NCI-H460 (cell line): ENCODE measurements at places on chromosomes 6 and 20.
A peak's percentile ranks its signal among the peaks of the same experiment; 100 is the strongest.

GRCh38 chr6:52975580-52975979 lies 19.5 kb downstream of the GSTA4 start:
- no peak for DNase-seq

GRCh38 chr6:46963039-46963438 lies 41.3 kb upstream of the ADGRF5 start:
- no peak for DNase-seq

GRCh38 chr6:152136449-152136825 lies 329.0 kb downstream of the ESR1 start:
- no peak for DNase-seq

DNA sequence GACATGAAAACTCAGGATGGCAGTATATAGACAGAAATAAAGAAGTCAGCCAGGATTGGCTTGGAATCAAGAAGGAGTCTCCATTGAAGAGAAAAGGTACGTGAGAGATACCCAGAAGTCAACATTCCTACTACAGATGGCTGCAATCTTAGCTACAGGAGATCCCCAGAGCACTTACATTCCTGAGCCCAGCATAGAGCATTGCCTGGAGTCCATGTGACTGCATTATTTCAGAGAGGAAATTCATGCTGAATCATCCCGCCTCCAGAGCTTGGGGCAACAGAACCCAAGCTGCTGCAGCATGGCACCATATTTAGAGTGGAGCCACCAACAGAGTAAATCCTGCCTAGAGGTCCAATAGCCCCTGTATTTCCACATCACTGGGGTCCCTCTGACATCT lies 125.0 kb upstream of the GRIK2 start:
- DNase-seq, result no peak

- DNase-seq, result no peak
Measured at GRCh38 chr6:169866140-169866534, 114.7 kb downstream of the ERMARD start.

- peak; percentile 35 for DNase-seq
Measured at GRCh38 chr6:144149894-144150709, at the start of gene STX11. TSS of gene STX11 (plus strand) at chr6:144150517. CDS start at chr6:144186628, 36,111 bp downstream.

DNA sequence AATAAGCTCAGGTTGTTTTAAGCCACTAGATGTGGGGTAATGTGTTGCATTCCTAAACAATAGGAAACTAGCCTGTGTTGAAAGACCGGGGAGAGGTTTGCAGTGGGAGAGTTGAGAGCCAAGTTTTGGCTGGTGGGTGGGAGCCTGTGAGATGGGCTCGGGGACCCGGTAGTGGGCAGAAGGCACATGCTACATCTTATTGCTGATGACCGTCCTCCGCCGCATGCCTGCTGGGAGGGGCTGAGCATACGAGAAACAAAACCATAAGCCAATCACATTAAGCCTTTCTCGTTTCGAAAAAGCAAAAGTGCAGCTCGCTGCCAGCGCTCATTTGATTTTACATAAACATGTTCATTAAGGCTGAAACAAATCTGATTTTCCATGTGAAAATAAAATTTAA lies 57.4 kb upstream of the MPC1 start:
- DNase-seq, result no peak

DNA sequence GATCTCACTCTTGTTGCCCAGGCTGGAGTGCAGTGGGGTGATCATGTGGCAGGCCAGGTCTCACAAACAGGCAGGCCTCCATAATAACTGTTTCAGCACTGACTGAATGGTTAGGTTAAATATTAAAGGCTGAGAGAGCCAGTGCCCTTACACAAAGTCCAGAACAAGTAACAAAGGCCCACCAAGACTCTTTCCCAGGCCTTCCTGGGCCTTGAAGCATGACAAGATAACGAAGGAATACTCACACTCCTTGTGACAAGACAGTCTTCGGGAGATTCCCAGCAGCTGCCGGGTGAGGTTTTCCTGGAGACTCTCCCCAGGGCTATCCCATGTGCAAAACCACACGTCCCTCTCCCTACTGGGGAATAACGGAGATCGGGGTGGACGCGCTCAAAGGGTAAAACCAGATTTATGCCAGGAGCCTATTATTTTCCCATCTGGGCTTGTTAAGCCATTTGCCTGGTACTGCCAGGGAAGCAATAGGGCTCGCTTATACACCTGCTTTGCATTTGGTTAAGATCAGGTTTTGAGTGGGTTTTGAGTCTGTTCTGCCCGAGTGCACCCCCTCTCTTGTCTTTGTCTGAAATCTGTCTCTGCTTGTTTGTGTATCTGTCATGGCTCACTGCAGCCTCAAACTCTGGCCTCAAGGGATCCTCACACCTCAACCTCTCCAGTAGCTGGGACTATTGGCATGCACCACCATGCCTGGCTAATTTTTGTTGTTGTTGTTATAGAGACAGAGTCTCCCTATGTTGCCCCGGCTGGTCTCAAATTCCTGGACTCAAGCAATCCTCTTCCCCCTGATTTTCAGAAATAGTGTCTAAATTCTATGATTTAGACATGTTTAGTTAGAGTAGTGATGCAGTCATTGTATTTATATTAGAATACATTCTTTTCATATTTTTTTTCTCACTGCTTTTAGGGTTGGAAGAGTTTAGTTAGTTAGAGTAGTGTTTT lies 1.4 kb upstream of the ENPP3 start:
- DNase-seq, result no peak

- no peak for DNase-seq
Measured at GRCh38 chr6:20211941-20212391, 303 bp downstream of the MBOAT1 start.

- DNase-seq, result no peak
Measured at GRCh38 chr20:20759132-20759531, 46.7 kb upstream of the RALGAPA2 start.

DNA sequence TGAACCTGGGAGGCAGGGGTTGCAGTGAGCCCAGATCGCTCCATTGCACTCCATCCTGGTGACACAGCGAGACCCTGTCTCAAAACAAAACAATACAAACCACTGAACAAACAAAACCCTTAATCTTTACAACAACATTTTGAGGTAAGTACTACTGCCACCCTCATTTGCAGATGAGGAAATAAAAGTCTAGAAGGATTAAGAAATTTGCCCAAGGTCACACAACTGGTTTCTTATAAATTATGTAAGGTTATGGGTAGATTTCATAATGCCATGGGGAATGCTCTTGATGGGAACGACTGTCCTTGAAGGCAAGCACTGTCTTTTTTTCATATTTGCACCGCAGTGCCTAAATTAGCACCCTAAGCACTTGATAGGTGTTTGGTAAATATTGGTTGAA lies 13.8 kb upstream of the B4GALT5 start:
- no peak for DNase-seq

DNA sequence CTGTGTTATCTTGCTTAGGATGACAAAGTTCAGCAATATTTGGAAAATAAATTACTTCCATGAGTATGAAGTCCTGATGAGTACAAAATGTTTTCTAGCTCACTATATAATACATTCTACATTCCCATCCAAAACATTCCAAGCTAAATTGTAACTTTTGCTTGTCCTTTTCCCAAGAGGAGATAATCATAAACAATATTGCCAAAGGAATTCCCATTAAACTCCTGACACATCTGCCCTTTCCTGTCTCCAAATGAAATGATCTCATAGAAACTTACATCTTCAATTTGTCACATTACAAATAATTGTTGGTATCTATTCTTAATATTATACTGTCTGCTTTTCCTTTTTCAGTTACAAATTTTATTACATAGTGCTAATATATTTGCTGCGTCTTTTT lies 20.4 kb upstream of the SENP6 start:
- no peak for DNase-seq

- no peak for DNase-seq
Measured at GRCh38 chr6:10557913-10558312, 36.8 kb downstream of the GCNT2 start.

DNA sequence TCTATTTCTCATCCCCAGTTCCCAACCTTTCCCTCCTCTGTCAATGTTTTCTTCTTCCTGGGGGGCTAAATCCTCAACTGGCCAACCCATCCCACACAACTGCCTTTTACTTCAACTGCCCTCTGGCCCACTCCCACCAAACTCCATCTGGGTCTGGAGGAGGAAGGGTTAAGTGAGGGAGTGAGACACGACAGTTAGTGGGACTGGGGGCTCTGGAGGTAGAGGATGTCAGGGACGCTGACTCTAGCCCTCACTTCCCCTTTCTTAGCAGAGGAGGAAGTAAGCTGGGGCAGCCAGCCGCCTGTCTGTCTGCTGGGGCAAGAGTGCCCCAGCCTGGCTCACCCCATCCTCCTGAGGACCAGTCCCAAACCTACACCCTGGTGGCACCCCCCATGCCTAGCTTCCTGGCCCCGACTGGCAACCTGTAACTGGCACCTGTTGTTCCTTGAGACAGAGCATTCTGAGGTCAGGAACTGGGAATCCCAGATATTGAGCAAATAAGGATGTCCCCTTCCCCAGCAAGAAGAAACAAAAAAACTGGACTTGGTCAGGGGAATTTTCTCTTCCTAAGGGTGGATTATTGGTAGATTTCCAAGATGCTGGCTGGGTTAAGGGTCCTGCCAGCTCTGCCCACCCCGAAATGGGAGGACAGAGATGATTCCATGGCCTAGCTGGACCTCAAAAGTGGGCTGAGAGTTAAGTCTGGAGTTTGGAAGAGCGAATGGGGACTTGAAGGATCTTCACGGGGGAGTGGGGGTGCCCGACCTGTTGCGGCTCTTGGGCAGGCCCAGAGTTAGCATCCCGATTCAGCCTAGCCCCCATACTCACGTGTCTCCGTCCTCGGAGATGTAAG lies 971 bp downstream of the NFKBIE start:
- DNase-seq, result no peak

DNA sequence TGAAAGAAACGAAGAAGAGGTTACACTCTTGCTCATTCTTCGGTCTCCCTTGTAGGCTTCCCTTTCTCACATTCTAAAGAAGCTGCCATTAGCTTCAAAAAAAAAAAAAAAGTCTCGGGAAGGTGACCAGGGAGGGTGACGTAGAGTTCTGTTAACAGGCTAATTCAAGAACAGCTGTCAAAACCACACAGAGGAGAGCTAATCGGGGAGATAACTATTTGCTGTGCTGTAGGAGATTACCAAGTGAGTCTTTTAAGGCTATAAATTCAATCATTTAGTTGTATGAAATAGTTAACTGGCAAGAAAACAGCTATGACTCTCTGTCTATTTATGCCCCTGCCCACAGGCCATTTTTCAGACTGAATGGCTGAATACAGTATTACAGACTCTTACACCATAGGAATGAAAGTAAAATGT lies 256.8 kb downstream of the SYNE1 start:
- DNase-seq, result peak; percentile 52

DNA sequence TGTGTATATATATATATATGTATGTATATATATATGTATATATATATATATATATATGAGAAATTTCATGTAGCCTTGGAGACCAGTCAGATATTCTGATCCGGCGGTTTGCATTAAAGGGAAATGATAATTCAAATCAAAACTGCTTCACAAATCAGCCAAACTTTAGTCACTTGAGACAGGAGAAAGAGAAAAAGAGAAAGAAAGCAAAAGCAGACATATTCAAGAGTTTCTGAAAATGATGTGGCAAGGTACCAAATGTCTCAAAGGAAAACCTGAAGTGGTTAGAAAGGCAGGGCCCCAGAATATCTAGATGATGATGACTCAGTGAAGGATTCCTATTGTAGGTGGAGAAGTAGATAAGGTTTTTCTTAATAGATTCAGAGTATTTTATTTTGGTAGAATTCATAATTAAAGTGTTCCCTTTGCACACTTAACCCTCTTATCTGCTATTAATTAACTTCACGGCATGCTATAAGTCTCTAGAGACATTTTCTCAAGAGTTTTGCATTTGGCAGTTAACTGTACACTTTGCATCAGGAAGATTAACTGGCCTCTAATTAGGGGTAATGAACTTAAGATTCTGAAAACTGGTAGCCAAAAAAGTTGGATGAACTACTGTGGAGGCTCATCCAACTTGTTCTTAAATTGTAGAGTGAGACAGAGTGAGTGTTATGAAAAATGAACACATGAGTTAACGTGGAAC lies 50.1 kb upstream of the ASF1A start:
- DNase-seq, result no peak

DNA sequence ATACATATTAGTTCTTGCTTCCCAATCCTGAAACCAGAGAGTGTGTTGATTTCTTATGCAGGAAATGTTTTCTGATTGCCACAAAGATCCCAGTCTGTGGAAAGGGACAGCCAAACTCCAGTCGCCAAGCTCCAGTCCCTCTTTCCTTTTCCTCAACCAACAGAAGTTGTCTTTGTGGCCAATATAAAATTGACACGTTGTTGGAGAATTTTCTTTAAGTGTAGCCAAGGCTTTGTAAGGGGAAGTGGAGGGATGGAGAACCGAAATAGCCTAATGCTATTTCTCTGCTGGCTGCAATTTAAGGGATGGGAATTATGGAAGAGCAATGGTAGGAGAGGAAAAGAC lies 5.4 kb downstream of the ADGRB3 start:
- no peak for DNase-seq

- DNase-seq, result no peak
Measured at GRCh38 chr20:35939264-35939663, 15.0 kb downstream of the SCAND1 start.

DNA sequence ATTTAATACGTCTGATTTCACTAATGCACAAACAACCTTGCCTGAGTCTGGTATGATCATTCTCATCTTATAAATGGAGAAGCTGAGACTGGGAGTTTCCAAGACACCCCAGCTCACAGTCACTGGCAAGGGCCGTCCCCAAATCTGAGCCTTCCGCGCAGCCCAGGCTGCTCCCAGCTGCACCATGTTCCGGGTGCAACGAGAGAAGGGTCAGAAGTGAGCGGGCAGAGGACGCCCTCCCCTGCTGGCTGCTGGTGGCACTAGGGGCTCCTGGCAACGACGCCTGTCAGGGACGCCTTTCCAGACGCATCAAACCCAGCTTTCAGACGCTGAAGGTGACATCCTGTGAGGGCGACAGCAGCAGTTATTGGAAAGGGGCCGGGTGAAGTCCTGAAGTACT lies 115.3 kb upstream of the PROKR2 start:
- DNase-seq, result no peak

- DNase-seq, result no peak
Measured at GRCh38 chr20:10793766-10794165, 120.0 kb upstream of the JAG1 start.

- DNase-seq, result no peak
Measured at GRCh38 chr20:43243672-43244269, 54.1 kb upstream of the PTPRT start.

DNA sequence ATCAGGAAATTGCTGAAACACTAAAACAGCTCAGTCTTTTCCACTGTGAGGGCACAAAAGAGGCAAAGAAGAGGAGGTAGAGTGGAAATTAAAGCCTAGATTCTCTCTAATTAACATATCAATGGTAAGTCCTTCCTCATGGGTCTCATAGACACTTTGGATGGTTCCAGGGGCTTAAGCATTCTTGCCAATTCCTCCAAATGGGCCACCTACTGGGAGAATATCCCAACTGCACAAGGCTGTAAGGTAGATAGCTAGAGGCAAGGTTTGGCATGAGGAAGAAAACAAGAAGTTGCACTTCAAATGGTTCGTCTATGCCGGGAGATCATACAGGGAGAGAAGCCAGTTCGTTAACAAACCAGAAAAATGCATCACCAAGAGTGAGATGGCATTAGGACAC lies 107.6 kb upstream of the KHDRBS2 start:
- DNase-seq, result no peak
